Cerebellar nuclear complex (tissue), 1 donor: ENCODE measurements at places on chromosomes 2 and 18.

DNA sequence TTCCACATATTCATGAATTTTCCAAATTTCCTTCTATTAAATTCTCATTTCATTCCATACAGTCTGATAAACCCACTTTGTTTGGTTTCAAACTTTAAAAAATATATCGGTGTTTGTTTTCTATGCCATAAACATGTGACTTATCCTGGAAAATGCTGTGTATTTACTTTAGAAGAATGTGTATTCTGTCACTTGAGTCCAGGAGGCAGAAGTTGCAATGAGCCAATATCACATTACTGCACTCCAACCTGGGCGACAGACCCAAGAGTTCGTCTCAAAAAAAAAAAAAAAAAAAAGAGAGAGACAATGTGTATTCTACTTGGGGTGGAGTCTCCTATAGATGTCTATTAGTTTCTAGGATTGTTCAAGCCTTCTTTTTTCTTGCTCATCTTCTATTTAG, 31.8 kb downstream of the MBD5 start:
- no peak for DNase-seq

- DNase-seq = no peak
Measured at GRCh38 chr2:239912938-239913635, 112.1 kb downstream of the NDUFA10 start.

GRCh38 chr18:11147962-11148679, 1.2 kb downstream of the PIEZO2 start:
- DNase-seq = no peak

DNA sequence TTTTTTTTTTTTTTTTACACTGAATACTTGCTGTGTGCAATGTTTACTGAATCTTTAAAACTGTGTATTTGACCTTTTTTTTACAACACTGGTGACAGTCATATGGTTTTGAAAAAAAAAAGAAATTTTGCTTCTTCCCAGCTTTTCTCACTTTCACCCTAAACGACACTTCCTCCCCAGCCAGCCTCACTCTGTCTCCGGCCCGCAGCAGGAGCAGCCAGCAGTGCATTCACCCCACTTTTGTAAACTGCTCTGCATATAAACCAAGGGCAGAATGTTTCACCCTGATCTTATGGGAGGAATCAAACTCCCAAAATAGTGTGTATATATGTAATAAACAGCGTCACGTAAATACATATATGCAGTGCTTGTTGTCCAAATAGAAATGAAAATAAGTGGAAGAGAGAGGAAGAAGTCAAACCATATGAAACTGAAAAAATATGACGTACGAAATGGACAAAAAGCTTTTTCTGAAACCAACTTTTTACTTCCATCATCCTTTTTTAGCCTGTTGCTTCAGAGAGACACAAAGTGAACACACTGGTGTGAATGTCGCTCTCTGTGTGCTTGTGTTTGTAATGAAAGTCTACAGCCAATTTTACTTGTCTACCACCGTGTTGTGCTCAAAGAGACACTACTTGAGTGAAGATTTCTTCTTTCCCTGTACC, 54.2 kb downstream of the ZCCHC2 start:
- no peak for DNase-seq

DNA sequence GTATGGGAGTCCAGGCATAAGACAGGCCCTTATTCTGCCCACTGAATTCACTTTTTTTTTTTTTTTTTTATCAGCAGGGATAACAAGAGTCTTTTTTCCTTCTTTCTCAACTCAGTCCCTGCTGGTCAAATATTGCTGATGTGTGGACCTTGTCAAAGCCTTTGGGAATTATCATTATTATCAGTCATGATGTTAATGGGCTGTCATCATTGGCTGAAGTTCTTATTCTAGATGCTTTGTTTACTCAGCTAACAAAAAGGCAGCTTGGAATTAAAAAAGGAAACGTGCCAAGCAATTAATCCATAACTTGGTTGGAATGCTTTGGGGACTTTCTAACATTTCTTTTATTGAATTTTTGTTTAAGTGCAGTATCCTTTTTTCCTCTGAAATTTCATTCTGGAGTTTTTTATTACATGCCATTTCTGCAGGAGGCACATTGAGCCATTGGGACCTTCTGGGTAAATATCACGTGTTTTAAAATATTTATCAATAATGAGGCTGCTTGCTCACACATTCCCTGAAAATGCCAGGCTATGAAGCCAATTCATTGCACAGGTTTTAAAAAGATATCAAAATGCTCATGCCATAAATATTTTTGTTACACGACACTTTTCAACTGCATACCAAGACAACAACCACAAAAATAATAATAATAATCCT, 246.3 kb downstream of the TXNL1 start:
- no peak for DNase-seq

DNA sequence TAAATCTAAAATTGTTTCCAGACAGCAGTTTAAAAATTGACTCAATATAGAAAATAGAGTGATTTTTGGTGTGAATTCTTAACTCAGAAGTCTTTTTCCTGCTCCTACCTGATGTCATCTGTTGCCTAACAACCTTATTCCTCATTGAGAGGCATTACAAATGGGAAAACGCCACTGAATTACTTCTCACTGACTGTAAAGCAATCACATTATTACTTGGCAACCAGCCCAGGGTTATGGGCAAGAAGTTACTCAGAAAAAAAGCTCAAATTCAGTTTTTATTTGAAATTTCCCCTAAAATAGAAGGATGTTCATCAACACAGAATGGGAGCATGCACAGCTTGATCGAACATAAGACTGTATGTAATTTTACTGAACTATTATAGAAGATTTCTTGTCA, 201.8 kb upstream of the GULP1 start:
- DNase-seq = no peak

DNA sequence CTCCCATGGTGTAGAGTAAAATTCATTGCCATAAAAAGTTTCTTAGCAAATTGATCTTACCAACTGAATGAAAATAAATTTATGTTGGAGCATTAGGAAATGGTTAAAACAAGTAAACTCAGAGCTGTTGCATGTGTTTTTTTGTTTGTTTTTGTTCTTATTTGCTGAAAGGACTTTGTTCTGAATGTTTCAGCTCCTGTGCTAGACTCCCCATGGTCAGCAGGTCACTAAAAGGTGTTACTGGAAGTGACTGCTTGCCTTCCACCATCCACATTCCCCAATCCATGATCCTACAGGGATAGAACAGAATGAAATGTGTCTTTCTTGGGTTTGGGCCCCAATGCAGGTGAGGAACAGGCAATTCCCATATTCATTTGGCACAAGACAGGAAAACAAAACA, 101.8 kb downstream of the ALK start:
- no peak for DNase-seq

DNA sequence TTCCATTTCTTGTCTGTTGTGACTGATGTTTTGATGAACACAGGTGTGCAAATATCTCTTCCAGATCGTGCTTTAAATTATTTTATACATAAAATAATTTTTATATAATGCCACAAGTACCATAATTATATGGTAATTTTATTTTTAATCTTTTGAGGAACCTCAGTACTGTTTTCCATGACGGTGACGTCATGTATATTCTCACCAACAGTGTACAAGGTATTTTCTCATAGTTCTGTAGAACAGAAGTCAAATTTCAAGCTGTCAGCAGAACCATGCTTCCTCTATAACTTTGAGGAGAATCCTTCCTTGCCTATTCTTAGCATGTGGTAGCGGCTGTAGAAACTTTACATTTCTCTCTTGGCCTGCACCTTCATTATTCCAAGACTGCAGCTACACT, 349.4 kb upstream of the GYPC start:
- DNase-seq = no peak
